ENCODE measurements at places on chromosomes 16 and 17.

- no peak for DNase-seq
These were observed 89.9 kb downstream of the SOCS1 start for GRCh38 chr16:11165894-11166665.

DNA sequence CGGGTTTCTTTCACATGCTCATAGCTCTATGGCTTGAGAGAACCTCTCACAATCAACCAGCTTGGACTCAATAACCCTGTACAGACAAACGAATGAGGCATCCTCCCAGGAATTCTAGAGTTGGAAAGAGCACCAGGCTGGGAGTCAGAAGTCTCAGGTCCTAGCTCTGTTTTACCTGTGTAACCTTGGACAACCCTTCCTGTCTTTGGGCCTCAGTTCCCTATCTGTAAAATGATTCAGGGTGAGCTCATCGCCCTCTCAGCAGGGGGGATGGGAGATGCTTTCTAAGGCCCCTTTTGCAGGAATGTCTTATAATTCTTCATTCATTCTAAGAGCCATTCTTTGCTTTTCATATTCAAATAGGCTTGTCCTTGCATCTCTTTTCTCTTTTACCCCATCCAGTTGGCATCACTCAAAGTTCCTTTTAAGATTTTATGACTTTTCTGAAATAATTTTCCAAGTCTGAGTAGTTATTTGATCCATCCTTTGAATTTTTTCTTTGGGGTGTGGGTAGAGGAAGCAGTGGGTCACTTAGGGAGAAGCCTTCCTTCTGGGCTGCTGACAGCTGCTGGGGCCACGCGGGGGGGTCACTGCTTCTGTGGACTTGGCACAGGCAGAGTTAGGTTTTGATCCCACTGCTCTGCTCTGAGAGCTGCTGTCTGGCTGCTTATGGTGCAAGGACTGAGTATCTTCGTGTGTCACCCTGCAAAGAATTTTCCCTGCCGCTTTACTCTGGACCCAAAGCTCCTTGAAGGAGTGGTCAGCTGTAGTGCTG, 102.7 kb downstream of the UTP18 start:
- no peak for DNase-seq

- DNase-seq = no peak
These were observed 44.3 kb downstream of the SOCS3 start for GRCh38 chr17:78315355-78316114.

DNA sequence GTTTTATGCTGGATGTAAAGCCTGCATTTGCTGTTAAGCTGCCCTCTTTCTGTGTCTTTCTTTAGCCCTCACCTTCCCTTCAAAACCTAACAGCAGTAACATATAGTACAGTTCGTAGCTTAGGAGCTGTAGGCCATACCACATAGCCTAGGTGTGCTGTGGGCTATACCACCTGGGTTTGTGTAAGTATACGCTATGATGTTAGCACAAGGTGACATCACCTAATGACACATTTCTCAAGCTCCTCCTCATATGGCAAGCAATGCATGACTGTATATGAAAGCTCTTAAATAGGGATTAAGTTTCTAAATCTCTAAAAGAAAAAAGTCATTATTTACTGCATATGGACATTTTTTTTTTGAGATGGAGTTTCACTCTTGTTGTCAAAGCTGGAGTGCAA, 57.8 kb upstream of the TMEM97 start:
- no peak for DNase-seq

DNA sequence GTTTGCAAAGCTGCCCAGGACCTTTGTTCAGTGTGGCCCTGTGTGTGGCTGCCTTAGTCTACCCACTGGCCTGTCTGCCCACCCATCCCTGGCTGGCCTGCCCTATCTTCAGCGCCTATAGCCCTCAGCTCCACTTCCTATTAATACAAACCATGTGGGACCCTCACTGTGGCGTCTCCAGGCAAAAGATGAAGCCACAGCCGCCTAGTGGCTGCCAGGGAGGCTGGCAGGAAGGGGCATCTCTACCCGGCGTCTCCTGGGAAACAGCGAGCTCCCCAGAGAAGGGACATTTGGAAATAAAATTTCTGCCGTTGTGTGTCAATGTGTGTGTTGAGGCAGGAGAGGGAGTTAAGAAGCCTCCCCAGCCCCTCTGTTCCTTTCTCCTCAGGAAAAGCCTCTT, 31.5 kb downstream of the NEUROD2 start:
- DNase-seq = no peak

DNA sequence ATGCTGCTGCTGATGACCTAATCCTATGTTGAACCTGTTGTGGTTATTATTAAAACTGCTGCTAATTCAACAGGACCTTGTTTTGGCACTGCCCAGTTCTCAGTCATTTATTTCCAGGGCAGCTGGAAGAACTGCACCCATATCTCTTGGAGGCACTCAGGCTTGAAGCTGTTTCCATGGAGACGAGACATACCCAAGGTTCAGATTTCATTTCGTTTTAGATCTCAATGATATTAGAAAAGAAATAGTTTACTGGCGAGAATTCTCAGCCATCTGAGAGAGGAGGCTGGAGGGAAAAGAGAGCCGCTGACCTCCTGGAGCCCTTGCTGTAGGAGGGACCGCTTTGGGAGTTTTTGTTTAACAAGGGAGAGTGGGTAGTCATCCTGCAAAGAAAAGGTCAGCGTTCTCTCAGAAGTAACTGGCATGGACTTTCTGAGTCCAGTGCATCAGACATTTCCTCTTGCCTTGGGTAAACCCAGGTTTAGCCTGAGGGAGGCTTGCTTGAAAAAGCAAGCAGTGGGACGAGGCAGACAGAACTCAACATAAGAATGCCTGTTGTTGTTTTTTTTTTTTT, 75.4 kb downstream of the YPEL2 start:
- no peak for DNase-seq

DNA sequence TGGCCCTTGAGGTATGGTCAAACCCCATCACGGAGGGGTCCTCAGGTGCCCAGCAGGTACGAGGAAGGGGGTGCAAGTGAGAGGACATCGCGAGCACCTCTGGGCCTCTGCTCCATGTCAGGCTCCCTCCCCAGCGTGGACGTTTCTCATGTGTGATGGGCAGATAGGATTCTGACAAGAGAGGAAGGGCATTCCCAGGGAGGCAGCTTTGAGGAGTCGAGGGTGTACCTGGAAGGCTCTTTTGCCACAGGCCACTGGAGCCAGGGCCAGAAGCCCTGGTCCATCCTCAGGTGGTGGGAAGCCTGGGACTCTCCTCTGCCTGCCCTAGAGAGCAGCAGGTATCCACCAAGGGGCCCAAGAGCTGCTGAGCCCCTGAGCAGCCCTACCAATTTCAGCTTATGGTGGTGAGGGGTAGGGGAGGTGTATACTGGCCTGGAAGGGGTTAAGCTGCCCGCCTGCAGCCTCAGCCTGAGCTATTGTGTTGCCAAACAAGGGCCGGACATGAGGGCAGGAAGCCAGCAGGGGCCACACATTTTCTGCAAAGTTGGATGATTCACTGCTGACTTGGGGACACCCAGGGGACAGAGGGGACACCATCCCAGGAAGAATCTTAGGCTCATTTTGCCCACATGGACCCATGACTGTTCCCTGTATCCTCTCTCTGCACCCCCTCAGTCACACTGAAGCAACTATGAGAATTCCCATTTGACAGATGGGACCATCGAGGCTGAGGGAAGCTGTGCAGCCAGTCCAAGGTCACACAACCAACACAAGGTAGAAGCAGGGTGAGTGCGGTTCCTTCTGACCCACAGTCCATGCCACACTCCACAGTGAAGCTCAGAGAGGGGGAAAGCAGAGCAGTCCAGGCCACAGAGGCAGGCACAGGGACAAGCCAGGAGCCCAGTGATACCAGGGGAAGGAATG, 1.7 kb downstream of the CDH5 start:
- DNase-seq = no peak

GRCh38 chr16:51034481-51035109, 116.5 kb downstream of the SALL1 start:
- no peak for DNase-seq

DNA sequence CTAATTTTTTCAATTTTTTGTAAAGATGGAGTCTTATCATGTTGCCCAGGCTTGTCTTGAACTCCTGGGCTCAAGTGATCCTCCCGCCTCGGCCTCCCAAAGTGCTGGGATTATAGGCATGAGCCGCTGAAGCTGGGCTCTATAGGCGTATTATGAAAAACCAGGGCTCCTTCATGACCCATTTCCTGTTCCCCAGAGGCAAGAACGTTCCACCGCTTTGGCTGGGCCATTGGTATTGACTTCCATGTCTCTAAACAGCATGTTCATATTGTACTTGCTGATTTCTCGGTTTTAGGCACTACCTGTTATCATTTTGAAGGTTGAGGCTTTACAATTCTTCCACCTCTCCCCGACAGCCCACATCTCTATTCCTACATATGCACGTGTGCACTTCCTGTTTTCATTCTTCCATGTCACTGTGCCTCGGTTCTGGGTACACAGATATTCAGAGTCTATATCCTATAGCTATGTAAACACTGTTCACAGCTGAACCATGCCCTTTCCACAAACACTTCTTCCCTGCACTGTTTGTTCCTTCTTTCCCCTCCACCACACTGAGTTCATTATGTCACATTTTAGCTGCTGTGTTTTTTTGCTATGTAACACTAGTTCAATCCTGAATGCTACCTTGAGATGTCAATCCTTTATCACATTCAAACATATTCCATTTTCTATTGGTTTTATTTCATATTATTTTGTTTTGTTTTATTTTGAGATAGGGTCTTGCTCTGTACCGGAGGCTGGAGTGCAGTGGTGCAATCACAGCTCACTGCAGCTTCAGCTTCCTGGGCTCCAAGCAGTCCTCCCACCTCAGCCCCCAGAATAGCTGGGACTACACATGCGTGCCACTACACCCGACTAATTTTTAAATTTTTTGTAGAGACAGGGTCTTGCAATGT, 16.8 kb upstream of the MAPK3 start:
- no peak for DNase-seq

DNA sequence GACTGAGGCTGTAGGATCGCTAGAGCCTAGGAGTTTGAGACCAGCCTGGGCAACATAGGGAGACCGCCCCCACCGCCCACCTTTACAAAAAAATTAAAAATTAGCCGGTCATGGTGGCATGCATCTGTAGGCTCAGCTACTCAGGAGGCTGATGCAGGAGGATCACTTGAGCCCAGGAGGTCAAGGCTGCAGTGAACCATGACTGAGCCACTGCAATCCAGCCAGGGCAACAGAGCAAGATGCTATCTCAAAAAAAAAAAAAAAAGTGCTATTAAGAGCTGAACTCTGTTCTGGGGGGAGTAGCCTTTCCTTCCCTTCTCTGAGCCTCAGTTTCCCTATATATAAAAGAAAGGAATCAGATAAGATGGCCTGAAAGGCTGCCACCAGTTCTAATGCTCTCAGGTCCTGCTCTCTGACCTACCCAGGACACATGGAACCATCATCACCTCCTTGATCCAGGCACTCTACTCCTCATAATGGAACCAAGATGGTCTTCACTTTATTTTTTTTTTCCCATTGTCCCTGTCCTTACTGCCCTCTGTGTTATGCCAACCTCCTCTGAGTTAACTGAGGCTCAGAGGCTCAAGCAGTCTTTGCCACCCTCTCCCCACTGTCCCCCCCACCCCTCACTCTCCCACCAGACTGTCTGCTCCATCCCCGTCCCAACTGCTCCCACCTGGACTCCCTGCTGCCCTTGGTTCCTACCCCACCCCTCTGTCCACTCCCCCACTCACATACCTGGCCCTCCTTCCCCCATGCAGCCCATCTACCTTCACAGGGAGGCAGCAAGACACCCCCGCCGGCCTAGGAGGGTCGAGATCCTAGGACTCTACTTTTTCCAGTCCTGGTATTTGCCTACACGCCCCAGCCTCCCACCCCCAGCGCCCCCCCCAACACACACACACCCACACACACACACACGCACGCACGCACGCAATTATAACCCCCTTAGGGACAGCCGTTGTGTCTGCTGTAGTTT, 23.8 kb upstream of the EIF1 start:
- DNase-seq = no peak

- DNase-seq = peak; percentile 44
These were observed at the start of gene ROGDI for GRCh38 chr16:4801962-4802658. TSS of gene ROGDI (minus strand) at chr16:4802633. CDS start at chr16:4802571, 62 bp downstream.

- no peak for DNase-seq
These were observed 154.0 kb downstream of the C16orf78 start for GRCh38 chr16:49527611-49528010.

- DNase-seq = no peak
These were observed 20.2 kb upstream of the NCBP3 start for GRCh38 chr17:3866276-3866675.

DNA sequence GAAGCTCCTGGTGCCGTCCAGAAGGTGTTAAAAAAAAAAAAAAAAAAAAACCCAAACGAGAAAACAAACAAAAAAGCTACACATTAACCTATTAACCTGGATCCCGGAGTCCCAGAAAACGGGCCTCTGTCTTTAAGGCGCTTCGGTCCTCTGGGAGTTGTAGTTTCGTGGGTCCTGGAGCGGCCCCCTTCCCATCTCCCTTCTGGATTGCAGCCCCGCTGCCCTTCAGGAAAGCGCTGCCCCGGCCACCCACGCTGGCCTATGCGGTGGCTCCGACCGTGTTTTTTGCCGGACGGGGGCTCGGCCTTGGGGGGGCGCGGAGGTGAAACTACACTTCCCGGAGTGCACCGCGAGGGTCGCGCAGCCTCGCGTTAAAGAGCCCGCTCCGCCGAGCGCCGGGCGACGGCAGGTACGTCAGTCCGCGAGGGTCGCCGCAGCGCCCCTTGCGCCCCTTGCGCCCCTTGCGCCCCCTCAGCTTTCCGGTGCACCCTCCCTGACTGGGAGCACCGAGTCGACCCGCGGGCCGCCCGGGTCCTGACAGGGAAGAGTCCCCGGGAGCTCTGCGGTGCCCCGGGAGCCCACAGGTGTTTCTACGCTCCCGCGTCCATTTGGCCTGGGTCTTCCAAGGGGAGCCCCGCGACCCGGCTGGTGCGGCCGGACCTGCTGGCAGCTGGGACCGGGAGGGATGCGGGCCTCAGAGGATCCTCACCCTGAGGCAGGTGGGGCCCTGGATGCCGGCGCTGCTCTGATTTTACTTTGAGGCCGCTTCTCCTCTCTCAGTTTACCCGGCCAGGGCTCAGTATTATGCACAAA, at the start of gene FCSK:
Gene FCSK (plus strand): TSS at position 374 of the 813 bp plus-strand sequence. CDS start 8,596 bp downstream, outside the sequence.
- DNase-seq = peak; percentile 35

DNA sequence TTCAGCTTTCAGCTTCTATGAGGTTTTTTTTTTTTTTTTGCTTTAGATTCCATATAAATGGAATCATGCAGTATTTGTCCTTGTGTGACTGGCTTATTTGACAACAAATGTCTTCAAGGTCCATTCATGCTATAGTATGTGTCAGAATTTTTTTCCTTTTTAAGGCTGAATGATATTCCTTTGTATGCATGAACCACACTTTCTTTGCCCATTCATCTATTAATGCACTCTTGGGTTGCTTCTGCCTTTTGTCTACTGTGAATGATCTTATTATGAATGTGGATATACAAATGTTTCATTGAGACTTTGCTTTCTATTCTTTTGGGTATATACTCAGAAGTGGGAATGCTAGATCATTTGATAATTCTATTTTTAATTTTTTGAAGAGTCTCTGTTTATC, 27.0 kb upstream of the LRRC75A start:
- no peak for DNase-seq

DNA sequence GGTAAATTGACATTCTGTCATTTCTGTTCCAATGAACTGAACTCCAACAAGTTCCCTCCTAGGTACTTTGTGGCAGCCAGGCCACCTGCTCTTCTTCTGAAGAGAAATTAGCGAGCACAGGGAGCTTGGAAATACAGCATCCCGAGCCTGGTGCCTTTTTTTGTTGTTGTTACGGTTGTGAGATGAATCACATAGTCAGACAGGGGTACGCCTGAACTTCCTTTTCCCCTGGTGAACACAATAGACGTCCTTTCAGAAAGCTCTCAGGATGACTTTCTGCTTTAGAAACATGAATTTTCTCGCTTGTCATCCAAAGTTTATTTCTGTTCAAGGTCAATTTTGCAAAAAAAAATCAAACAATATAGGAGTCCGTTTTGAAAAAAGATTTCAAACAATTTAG, 53.9 kb upstream of the XYLT1 start:
- no peak for DNase-seq

GRCh38 chr17:15648386-15648785, 28.9 kb upstream of the FBXW10B start:
- no peak for DNase-seq

All from stimulated activated CD4-positive, alpha-beta T cell treated with anti-CD3 and anti-CD28 coated beads, Interleukin-1b, Interleukin-23, amount 100 ng/mL, for 1 hour (primary cell).